ENCODE measurements at places on chromosomes 1 and 21. TPM values are rescaled to one million over a fixed set of nuclear protein-coding genes. Genes with fewer than 3 reads are reported as not detected.

DNA sequence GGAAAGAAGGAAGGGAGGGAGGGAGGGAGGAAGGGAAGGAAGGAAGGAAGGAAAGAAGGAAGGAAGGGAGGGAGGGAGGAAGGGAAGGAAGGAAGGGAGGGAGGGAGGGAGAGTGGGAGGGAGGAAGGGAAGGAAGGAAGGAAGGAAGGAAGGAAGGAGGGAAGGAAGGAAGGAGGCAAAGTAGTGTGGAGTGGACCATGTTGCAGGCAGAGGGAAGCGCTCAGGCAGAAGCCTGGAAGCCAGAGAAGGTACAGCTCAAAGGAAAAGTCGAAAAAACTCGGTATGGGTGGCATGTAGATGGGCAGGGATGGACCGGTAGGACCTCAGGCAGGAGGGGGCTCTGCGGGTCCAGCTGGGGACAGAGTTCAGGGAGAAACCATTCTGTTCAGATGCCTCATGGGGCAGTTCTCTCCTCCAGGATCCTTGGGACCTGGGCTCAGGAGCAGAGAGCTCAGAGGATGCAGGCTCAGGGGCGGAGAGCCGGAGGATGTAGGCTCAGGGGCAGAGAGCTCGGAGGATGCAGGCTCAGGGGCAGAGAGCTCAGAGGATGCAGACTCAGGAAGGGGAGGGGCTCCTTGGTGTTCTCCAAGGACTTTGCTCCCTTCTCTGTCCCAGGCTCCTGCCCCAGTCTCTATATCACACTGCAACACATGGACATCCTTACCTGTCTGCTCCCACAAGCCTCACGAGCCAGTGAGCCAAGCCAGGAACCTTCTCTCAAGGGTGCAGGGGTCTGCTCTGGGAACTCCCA is 13.6 kb upstream of the PADI3 start:
- no peak for DNase-seq

DNA sequence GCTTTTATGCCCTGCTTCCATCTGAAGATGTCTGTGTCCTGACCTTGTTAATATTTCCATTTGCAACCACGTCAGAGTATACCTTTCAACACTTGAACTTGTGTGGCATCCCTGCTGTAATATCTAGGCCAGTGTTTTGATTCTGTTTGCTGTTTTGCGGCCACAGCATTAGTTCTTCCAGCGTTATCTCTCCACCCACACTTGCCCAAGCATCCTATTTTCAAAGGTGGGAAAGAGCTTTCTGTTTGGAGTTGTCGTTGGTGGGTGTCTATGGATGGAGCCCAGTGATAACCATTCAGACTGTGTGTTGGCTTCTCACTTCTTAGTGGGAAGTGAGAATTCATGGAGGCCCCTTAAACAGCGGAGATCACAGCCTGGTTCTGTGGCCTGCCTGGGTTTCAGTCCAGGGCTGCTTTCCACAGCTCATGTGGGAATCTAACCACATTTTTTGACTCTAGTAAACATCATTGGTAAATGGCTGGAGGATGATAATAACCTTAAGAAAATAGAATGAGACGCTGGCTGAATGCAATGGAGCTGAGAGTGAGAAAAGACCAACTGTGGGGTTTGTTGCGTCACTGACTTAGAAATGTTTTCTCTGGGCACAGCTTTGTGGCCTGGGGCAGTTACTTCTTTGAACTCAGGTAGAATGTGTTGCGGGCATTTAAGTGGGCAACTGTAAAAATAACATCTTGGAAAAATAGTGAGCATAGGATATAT is 7.6 kb downstream of the TENT5C start:
- DNase-seq: no peak

GRCh38 chr1:243841507-243841906 is 8.5 kb downstream of the AKT3 start:
- DNase-seq: no peak

GRCh38 chr1:117657031-117657430 is 51.2 kb downstream of the TENT5C start:
- DNase-seq: no peak

DNA sequence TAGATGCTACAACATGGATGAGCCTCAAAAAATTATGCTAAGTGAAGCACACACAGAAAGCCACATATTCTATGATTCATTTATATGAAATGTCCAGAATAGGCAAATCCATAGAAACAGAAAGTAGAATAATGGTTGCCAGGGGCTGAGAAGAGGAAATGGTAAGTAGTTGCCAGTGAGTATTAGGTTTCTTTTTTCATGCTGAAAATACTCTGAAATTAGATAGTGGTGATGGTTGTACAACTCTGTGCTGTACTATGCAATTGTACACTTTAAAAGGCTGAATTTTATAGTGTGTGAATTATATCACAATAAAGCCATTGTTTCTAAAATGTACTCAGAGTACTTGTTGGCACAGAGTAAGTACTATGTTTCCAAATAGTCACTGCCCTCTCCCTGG is 15.5 kb upstream of the GFI1 start:
- no peak for DNase-seq

GRCh38 chr1:197001828-197002227 is 24.5 kb downstream of the CFHR5 start:
- DNase-seq: no peak

GRCh38 chr1:205715628-205716027 is 34.4 kb downstream of the NUCKS1 start:
- no peak for DNase-seq

DNA sequence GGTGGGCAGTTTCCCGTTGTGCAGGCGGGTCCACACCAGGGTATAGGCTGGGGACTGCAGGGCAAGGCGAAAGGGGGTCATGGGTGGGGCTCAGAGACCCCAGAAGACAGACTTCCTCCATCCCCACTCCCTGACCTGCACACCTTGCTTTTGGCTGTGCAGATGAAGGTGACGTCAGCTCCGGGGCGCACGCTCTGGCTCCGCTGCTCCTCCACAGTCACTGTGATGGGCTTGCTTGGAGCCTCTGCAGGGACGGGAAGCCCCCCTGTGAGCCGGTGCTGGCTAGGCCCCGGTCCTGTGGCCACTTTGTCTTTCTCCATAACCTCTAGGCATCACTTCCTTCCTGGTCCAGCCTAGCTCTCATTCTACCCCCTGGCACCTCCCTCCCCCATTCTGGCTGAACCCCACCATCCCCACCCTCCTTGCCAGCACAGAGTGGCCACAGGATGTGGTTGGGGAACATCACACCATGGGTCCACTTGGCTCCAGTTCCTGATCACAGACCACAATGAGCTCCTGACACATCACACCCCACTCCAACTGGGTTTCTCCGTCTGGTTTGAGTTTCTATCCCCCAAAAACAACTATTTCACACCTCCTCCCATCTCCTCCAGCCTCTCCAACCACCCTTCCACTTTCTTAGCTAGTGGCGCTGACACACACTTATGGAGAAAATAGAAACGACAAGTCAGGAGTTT is 45.2 kb downstream of the LDLRAD2 start:
- DNase-seq: no peak

DNA sequence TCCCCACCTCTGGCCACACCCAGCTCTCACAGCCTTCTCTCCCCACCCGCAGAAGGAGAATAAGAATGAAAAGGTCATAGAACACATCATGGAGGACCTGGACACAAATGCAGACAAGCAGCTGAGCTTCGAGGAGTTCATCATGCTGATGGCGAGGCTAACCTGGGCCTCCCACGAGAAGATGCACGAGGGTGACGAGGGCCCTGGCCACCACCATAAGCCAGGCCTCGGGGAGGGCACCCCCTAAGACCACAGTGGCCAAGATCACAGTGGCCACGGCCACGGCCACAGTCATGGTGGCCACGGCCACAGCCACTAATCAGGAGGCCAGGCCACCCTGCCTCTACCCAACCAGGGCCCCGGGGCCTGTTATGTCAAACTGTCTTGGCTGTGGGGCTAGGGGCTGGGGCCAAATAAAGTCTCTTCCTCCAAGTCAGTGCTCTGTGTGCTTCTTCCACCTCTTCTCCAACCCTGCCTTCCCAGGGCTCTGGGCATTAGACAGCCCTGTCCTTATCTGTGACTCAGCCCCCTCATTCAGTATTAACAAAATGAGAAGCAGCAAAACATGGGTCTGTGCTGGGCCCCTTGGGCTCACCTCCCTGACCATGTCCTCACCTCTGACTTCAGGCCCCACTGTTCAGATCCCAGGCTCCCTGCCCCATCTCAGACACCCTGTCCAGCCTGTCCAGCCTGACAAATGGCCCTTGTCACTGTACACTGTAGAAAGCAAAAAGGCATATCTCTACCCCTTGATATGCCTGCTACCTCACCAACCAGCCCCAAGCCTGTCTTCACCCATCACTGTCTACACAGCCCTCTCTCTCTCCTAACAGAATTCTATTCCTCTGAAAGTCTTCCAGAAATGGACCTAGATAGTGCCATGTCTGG is 3.2 kb downstream of the S100A9 start:
- DNase-seq: no peak

GRCh38 chr1:31739346-31739745 is 24.8 kb downstream of the ADGRB2 start:
- no peak for DNase-seq

DNA sequence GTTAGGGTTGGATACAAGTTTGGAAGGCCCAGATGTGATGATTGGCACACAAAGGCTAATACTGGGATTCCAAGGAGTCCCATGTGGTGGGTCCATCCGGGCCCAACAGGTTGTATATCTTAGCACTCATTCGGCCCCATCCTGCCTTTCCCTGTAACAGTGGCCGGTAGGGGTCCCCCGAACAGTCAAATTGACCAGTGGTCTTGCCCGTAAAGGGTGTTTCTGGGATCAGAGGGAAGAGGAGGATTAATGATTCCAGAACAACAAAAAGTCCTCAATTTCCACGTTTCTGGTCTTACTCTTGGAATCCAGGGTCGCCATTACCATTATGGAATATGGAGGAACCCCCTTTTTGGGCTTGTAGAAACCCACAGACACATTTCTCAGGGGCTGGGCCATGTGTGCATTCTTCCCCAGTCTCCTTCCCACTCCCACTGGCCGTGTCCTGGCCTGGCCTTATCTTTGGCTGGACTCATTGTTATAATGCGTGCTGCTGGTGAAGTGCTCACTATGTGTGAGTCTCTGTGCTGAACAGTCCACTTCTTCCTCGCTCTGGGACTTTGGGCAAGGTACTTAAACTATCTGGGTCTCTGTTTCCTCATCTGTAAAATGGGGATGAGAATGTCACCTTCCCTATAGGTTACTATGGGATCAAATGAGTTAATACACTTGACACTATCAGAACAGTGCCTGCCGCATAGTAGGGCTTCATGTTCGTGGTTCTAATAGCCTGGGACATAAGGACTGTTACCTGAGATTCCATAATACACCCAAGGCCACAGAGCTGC is 161.8 kb downstream of the DYRK1A start:
- no peak for DNase-seq

- DNase-seq: peak; percentile 58
Observed at GRCh38 chr1:204941421-204942338, 71.0 kb downstream of the NFASC start.

- no peak for DNase-seq
Observed at GRCh38 chr1:42176902-42177519, 12.5 kb upstream of the GUCA2A start.

GRCh38 chr1:160739098-160739511 is at the start of gene SLAMF7:
Gene SLAMF7, plus strand, starts transcription at chr1:160739247. Its CDS starts 55 bp downstream, at chr1:160739302.
- no peak for DNase-seq

DNA sequence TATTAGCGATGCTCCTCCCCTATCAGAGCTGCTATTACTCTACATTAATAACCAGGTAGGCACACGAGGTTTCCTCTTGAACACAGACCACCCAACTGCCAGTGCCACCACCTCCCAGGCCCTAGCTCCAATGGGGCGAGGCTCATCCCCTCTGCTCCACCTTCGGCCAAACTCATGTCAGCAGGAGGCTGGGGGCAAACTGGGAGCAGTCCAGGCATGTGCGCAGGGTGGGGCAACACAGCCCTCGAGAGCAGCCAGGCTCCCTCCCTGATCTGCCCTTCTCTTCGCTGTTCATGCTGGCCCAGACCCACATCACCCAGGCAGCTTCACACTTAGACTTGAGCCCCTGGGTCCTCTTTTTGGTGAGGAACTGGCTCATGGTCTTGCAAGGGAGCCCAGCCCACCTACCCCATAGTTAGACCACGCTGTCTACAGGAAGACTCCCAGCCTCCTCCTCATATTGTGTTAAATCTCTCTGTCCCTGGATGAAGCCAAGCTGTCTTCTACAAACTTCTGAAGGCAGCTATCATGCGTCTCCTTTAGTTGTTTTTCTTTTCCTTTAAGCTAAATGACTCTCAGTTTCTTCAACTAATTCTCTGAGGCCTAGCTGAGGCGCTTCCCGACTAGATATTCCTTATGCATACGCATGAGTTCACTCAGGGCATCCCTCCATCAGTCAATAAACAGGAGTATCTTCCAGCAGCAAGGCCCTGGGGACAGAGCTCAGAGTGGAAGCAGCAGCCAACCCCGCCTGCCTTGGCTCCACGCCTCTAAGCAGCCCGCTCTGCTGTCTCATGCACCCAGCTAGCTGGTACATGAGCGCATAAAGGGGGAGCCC is 12.0 kb downstream of the TMEM9 start:
- DNase-seq: no peak

DNA sequence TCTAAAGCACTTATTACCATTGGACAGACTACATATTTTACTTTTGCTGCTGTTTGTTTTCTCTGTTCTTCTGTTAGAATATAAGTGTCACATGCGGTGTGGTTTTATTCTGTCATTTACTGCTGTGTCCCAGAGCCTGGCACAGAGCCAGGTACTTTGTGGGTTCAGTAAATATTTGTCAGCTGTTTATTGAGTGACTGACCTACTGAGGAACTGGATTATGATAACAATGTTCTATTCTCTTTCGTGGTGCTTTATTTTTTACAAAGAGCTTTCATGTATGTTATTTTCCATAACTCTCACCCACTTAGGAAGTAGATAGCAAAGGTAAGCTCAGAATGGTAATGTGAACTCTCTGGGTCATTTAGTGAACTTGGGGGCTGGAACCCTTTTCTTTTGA is 118.8 kb downstream of the RWDD3 start:
- DNase-seq: no peak

DNA sequence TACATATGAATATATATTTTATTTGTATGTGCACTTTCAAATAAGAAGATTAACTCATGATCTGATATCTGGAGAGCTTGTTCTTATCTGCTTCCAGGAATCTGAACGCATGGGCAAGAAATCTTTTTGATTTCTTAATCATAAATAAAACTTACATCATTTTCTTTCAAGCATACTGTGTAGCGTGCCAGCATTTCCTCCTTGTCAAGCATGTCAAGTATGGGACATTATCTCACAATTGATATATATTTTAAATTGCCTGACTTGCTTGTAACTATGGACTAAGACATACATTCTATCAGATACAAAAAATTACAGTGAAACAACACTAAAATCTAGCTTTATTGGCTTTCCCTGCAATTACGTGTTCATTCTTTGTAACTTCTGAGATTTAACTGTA is 1128.2 kb downstream of the PLA2G4A start:
- DNase-seq: no peak

NTMT2 gene
- not detected for total RNA-seq

SPRR2E gene
- total RNA-seq: not detected

PIGR gene
- total RNA-seq: not detected

GBP2 gene
- total RNA-seq: 0.62 TPM

PRAMEF17 gene
- total RNA-seq: not detected

KRTAP12-4 gene
- total RNA-seq: not detected

CA6 gene
- total RNA-seq: not detected
